Activated naive CD8-positive, alpha-beta T cell treated with anti-CD3 and anti-CD28 coated beads, Interleukin-2, amount 50 U/mL, for 24 hours (primary cell): ENCODE measurements at places on chromosomes 1 and 21.

- no peak overlapping the region for H3K4me3 ChIP-seq
- peaks cover 13% of the 10 kb centered on the region for H3K27me3 ChIP-seq
- H3K4me1 ChIP-seq: no peaks in the 10 kb centered on the region
- DNase-seq: no peak
- H3K36me3 ChIP-seq: no peaks in the 10 kb centered on the region
- H3K27ac ChIP-seq: no peak overlapping the region
Measured at GRCh38 chr1:227049253-227049652, 109.2 kb downstream of the COQ8A start.

GRCh38 chr1:21072721-21073120 is 104.0 kb downstream of the EIF4G3 start:
- DNase-seq: no peak
- no peaks in the 10 kb centered on the region for H3K27me3 ChIP-seq
- H3K4me1 ChIP-seq: peaks cover 6% of the 10 kb centered on the region
- no peak overlapping the region for H3K4me3 ChIP-seq
- H3K36me3 ChIP-seq: peaks cover 12% of the 10 kb centered on the region

DNA sequence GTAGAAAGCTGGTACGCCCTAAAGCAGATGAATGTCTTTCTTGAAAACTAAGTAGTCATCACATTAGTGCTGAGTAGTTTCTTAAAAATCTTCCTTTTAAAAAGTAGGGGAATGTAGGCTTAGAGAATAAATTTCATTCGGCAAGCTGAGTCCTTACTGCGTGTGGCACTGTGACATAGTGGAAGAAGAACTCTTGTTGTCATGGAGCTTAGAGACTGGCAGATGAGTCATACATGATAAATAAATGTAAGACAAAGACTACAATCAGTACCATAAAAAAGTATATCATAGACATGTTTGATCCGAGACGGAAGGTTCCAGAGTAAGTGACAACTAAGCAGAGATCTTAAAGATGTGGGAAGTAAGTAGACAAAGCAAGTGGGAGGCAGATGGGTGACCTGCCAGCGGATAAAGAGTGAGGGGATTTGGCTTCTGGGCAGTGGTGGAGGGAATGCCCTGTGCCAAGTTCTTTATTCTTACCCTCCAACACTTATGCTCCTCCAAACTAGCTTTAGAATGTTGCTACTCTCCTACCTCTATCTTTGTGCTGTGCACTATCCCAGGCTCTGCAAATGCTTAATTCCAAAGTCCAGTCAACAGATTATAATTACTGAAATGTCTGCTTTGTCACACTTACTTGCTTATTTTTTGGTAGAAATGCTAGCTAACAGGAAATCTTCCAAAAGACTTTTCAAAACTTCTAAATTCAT is 608.5 kb upstream of the USP24 start:
- no peaks in the 10 kb centered on the region for H3K4me1 ChIP-seq
- no peak overlapping the region for H3K4me3 ChIP-seq
- H3K27ac ChIP-seq: no peak overlapping the region
- no peaks in the 10 kb centered on the region for H3K36me3 ChIP-seq
- no peak for DNase-seq

- no peaks in the 10 kb centered on the region for H3K4me1 ChIP-seq
- no peak overlapping the region for H3K27ac ChIP-seq
- no peak overlapping the region for H3K4me3 ChIP-seq
- DNase-seq: no peak
Measured at GRCh38 chr1:53484705-53485477, 25.7 kb downstream of the DMRTB1 start.
